Naive thymus-derived CD8-positive, alpha-beta T cell (primary cell): ENCODE measurements at places on chromosomes 2 and 18.

DNA sequence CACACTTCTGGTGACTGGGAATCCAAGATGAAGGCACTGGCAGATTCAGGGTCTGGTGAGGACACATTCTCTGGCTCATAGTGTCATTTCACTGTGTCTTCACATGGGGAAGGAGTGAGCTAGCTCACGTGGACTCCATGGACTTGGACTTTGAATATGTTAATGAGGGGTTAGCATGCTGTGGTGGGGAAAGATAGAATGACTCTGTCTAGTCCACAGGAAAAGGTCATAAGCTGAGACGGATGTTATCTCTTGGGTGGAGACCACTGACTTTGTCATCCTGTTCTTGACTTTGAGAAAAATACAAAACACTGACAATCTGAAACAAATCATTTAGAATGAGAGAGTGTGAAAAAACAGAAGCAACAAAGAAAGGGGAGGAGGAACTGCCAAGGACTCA lies 145.9 kb downstream of the PIK3C3 start:
- no peaks in the 10 kb centered on the region for H3K4me1 ChIP-seq
- no peaks in the 10 kb centered on the region for H3K27me3 ChIP-seq
- DNase-seq = no peak
- H3K4me3 ChIP-seq = no peak overlapping the region
- H3K27ac ChIP-seq = no peak overlapping the region
- H3K36me3 ChIP-seq = no peaks in the 10 kb centered on the region

DNA sequence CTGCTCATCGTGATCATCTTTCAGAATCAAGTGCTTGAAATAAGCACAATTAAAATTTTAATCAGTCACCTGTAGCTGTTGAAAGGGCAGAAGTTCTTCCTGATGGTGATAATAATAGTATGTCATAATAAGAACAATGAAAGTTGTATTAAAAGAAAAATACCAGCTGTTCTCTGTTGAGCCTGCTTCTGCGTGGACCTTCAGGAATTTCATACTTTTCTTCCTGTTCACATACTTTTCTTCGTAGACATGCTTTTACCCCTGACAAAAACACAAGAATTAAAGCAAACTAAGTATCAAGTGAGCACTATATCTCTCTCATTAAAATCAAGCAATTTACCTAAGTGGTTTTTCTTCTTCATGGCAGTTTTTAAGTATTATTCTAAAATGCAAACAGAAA lies 79.2 kb downstream of the BARD1 start:
- peaks cover 6% of the 10 kb centered on the region for H3K36me3 ChIP-seq
- H3K27ac ChIP-seq = no peak overlapping the region
- DNase-seq = no peak
- H3K27me3 ChIP-seq = no peaks in the 10 kb centered on the region
- no peak overlapping the region for H3K4me3 ChIP-seq
- no peaks in the 10 kb centered on the region for H3K4me1 ChIP-seq

DNA sequence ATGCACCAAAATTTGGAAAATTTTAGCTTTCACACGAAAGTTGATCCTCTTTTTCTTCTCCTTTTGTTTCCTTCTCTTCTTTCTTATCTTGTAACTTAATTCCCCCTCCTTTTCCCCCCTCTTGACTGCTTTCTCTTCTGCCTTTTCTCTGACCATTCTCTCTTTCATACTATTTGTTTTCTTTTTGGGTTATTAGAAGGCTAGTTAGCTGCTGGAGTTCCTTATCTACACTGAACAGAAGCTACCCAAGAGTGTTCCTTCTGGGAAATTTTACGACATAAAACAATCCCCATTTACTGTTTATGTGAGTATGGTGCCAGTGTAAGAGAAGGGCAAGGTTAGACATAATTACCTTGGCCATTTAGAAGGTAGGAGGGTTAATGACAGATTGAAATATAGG lies 218.4 kb upstream of the DTNA start:
- no peaks in the 10 kb centered on the region for H3K36me3 ChIP-seq
- H3K27ac ChIP-seq = no peak overlapping the region
- H3K4me1 ChIP-seq = no peaks in the 10 kb centered on the region
- no peak overlapping the region for H3K4me3 ChIP-seq
- H3K27me3 ChIP-seq = peaks cover 23% of the 10 kb centered on the region

- H3K27me3 ChIP-seq = no peaks in the 10 kb centered on the region
- H3K4me3 ChIP-seq = no peak overlapping the region
- no peak for DNase-seq
- no peaks in the 10 kb centered on the region for H3K36me3 ChIP-seq
- H3K27ac ChIP-seq = no peak overlapping the region
- no peaks in the 10 kb centered on the region for H3K4me1 ChIP-seq
These were observed 219.2 kb downstream of the LRP1B start for GRCh38 chr2:141911485-141912066.

GRCh38 chr2:99489761-99490622 lies at the start of gene REV1:
Gene REV1, minus strand, starts transcription at chr2:99490017. Its CDS starts 25,042 bp downstream, at chr2:99464975.
- DNase-seq = peak; percentile 99
- peak within 1 kb of the TSS; percentile 99 for H3K4me3 ChIP-seq
- peaks cover 44% of the 10 kb centered on the region for H3K4me1 ChIP-seq
- H3K27ac ChIP-seq = peak within 1 kb of the TSS; percentile 99
- no peaks in the 10 kb centered on the region for H3K27me3 ChIP-seq

DNA sequence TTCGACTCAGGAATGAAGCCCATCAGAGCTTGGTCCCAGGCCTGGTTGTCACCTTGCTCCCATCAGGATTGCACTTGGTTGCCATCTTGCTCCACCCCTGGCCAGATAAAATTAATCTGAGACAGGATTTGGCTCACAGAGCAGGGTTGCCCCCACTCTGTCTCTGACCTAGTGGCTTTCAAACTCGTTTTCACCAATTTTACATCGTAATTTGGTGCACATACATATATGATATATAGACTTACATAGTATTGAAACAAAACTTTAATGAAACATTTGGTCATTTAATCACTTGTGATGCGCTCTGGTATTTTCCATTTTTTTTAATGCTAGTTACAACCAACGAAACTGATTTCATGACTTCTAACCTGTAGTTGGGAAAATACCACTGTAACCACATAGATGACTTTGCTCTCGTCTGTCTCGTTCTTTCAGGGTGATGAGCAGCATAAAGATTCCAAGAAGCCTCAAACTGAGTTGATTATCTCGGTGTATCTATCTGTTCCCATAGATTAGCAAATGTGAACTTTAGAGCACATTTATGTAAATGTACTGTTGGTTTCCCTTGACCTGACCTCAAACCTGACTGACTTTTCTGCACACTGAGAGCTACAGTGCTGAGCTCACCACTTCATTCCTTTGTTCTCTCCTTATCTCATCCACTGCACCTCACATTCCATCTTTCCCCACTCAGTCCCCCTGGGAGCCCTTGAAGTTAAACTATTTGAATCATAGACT lies 30.5 kb upstream of the PLB1 start:
- H3K36me3 ChIP-seq = peaks cover 15% of the 10 kb centered on the region
- no peak overlapping the region for H3K27ac ChIP-seq
- peaks cover 1% of the 10 kb centered on the region for H3K27me3 ChIP-seq

GRCh38 chr2:56117764-56118163 lies 66.0 kb upstream of the CCDC85A start:
- H3K36me3 ChIP-seq = no peaks in the 10 kb centered on the region
- no peak for DNase-seq
- no peaks in the 10 kb centered on the region for H3K27me3 ChIP-seq
- H3K4me1 ChIP-seq = no peaks in the 10 kb centered on the region
- no peak overlapping the region for H3K27ac ChIP-seq
- no peak overlapping the region for H3K4me3 ChIP-seq

DNA sequence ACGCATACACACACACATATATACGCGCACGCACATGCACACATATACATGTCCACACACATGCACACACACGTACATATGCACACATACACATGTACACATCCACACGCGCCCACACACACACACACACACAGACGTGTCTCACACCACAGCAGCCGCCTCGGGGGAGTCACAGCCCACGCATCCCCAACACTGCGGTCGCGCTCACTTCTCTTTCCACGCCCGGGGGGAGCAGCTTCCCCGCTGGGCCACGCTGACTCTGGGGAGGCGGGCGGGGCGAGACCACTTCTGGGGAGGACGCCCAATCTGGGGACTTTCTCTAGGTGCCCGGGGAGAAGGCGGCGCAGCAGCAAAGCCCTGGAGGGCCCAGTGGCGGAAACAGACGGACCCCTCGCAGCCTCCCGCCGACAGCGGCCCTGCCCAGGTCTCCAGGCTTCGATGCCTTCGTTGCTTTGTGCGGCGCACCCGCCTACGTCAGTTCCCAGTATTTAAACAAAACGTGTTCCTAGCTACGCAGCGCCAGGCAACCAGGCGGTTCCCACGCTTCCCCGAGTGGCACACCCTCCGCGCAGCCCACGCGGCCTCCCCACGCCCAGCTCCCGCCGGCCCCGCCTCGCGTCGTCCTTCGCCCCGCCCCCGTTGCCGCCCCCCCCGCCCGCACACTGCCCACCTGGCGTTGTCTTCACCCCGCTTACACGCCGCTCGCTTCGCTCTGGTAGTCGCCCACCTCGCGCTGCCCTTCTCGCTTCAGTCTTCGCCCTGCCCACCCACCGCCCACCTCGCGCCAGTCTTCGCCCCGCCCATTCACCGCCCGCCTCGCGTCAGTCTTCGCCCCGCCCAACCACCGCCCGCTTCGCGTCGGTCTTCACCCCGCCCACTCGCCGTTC lies 810 bp upstream of the RBFA start:
- no peaks in the 10 kb centered on the region for H3K27me3 ChIP-seq
- H3K27ac ChIP-seq = peak overlapping the region; percentile 96
- DNase-seq = no peak
- peaks cover 15% of the 10 kb centered on the region for H3K36me3 ChIP-seq
- H3K4me1 ChIP-seq = peaks cover 27% of the 10 kb centered on the region

GRCh38 chr18:42925036-42925435 lies 190.4 kb downstream of the RIT2 start:
- no peak overlapping the region for H3K4me3 ChIP-seq
- H3K4me1 ChIP-seq = no peaks in the 10 kb centered on the region
- no peaks in the 10 kb centered on the region for H3K36me3 ChIP-seq
- no peaks in the 10 kb centered on the region for H3K27me3 ChIP-seq
- H3K27ac ChIP-seq = no peak overlapping the region
- no peak for DNase-seq

DNA sequence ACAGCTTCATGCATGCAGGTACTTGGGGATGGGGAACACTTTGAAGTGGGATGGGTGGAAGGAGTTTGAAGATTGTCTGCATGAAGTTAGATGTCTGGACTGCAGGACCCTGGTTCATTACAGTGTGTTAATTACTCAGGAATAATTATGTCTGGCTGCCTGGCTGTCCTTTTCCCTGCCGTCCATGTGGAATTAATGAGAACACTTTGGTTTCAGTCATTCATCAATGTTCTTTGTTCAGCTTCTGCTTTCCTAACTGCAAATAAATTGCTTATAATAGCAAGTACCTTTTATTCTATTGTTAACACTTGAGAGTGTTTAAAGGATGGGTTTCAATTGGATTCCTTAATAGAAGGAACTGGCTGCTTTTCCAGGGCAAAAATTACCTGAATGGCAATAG lies 35.8 kb downstream of the MTCL1 start:
- no peak overlapping the region for H3K4me3 ChIP-seq
- H3K27ac ChIP-seq = no peak overlapping the region
- peaks cover 40% of the 10 kb centered on the region for H3K4me1 ChIP-seq
- DNase-seq = no peak

- peaks cover 5% of the 10 kb centered on the region for H3K4me1 ChIP-seq
- no peaks in the 10 kb centered on the region for H3K27me3 ChIP-seq
- no peak overlapping the region for H3K4me3 ChIP-seq
- peak overlapping the region; percentile 3 for H3K27ac ChIP-seq
- no peaks in the 10 kb centered on the region for H3K36me3 ChIP-seq
These were observed 5.4 kb downstream of the BOLA3 start for GRCh38 chr2:74142340-74142739.

- H3K4me3 ChIP-seq = no peak overlapping the region
- peaks cover 3% of the 10 kb centered on the region for H3K4me1 ChIP-seq
- H3K36me3 ChIP-seq = no peaks in the 10 kb centered on the region
- no peak overlapping the region for H3K27ac ChIP-seq
These were observed 284.5 kb downstream of the PRKCE start for GRCh38 chr2:45935791-45936622.

DNA sequence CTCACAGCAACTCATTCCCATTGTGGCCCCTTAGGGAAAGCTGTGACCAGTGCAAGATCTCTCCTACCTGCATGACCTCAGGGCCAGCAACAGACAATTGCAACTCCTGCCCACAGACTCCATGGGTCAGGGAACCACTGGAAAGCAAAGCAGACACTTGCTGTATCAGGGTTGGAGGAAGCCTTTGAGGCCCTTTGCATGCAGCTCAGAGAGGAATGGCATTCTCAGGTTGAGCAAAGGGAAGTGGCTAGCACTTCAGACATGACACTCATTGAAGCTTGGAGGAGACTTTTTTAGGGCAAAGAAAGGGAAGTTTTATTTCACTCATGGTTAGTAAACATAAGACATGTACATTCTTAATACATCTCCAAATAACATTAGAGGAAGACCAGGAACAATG lies 22.1 kb downstream of the IL1F10 start:
- no peak overlapping the region for H3K4me3 ChIP-seq
- H3K4me1 ChIP-seq = no peaks in the 10 kb centered on the region
- no peaks in the 10 kb centered on the region for H3K27me3 ChIP-seq
- no peak overlapping the region for H3K27ac ChIP-seq
- no peaks in the 10 kb centered on the region for H3K36me3 ChIP-seq
- DNase-seq = no peak
